ENCODE measurements at places on chromosomes 7 and 10.
A peak's percentile ranks its signal among the peaks of the same experiment; 100 is the strongest.

- DNase-seq: no peak
These were observed 50.6 kb downstream of the MGMT start for GRCh38 chr10:129517680-129518057.

DNA sequence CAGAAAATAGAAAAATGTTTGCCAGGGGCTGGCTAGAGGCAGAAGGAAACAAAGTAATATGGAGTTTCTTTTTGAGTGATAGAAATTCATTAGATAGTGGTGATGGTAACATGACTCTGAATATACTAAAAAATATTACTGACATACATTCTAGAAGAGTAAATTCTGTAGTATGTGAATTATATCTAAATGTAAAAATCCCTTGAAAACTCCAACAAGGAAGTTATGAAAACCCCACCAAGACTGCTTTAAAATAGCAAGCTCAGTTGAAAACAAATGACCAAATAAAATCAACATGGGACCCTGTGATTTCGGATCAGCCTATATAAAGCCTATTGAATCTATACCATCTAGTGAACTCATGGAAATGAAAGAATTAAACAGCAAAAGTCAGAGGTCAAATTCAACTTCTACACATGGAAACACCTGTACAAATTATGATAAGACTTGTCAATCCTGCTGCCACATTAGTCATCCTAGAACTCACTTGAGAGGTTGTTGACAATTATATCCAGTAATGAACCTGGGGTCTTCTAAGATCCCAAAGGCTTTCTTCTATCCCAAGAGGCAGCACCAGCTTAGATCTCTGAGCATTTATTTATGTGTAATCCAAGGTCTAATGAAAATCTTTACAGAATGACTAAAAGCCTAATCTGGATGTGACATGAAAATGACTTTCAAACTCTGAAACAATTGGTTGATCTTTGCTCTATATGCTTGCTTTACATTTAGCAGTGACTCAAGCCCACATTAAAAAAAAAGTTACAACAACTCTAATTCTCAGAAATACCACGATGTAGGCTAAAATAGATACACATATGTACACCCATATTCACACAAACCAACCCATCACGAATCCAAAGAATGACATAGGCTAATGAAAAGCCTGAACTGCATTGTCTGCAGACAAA, 59.3 kb downstream of the OSBPL3 start:
- no peak for DNase-seq

DNA sequence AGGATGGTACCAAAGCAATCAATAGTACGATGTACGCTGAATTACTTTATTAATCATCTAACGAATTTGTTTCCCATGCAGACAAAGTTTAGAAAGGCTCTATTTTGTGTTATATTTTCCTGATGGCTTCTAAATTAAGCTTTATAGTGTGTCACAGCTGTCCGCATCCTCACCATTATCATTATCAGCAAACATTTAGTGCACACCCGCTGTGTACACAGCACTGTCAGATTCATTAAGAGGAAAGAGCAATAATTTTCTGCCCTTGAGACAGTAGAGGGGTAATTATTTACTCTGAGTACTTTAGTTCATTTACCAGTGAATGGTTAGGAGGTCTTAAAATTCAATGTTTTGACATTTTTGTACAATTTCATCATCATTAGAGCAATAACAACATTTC, 233.3 kb upstream of the PTPRZ1 start:
- no peak for DNase-seq

GRCh38 chr7:36726806-36727503, 2.7 kb upstream of the AOAH start:
- no peak for DNase-seq

DNA sequence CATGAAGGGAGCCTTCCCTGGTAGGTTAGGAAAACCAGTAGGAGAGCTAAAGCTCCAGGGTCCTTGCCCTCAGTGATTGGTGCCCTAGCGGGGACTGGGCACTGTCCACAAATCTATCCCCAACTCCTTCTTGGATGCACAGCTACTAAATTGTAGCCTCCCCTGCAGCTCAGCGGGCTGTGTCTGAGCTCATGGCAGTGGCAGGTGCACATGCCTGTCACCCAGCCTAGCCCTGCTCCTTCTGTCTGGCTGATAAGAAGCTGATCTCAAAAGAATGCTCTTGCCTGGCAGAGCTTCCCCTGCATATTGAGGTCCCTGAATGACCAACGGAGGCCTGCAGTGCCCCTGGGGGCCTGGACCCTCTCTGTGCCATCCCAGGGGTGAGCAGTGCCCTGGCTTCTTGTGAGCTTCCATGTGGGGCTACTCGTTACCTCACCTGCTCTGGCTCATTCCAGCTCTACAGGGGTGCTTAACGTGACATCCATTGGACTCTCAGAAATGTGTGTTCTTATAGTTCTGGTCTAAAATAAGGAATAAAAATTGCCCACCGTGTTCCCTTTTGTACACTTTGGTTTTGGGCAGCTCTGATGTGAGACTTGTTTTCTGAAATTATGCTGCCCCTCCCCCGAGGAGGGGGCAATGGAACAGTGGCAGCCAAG, 59.8 kb upstream of the ANTXRL start:
- no peak for DNase-seq

- no peak for DNase-seq
These were observed 333 bp downstream of the SMNDC1 start for GRCh38 chr10:110304394-110304779.

DNA sequence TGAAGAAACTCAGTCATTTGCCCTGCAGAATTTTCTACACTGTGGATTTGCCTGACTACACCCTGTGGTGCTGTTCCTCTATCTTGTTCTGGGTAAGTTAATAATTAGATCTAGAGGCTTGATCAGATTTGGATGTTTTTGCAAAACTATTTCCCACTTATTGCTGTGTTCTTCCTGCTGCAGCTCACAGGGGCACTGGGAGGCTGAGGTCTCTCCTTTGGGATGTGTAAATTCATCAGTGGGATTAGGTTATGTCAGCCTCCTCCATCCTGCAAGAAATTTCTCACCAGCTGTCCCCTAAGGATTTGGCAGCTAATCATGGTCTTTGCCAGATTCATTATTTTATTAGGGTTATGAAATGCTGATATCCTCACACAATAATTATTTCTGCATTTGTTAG, 148.1 kb upstream of the ZNF32 start:
- no peak for DNase-seq

DNA sequence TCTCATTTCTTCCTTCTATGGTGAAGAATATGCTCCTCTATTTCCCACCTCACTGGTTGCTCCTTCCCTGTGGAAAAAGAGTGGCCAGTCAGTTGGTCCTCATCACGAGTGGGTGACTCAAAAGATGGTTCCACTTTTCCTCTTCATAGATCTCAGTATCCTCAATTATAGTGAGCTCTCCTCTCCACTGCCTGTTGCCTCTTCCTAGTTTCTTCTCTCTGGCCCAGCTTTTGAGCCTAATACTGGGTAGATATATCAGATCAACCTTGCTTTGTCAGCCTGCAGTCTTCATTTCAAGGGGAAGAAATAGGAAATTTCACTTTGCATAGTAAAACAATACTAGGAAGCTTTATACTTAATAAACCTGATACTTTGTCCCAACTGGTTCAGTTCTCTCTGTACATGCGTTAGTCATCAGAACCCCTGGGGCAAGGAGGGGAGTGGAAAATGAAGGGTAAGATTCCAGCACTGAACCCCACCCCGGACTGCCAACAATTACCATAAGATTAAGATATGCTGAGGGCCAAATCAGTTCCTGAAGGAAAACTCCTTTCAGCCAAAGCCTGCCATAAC, 15.5 kb upstream of the WNT16 start:
- DNase-seq: no peak

GRCh38 chr10:56561336-56561735, 200.3 kb upstream of the ZWINT start:
- DNase-seq: no peak

GRCh38 chr7:22352887-22353286, 4.1 kb downstream of the RAPGEF5 start:
- DNase-seq: no peak

DNA sequence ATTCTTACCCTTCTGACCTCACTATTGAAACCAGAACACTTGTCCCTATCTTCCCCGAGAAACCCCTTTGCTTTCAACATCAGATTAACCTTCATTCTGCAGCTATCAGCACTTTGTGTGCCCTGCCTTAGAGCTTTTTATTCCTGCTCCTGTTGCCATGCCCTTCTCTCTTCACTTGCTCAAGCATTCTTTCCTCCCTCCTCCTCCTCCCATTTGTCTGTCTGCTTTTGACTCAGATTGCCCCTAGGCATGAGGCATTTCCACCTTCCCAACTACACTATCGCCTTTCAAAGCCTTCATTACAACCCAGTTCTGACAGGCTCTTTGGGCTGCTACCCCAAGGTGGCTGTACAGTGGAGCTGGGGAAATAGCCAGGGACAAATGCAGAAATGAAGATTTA, 143.3 kb downstream of the SLC25A13 start:
- no peak for DNase-seq

GRCh38 chr7:51160411-51160810, 156.2 kb downstream of the COBL start:
- DNase-seq: no peak

- DNase-seq: no peak
These were observed 6.9 kb downstream of the STN1 start for GRCh38 chr10:103911021-103911459.

- DNase-seq: no peak
These were observed 665.6 kb downstream of the MAGI2 start for GRCh38 chr7:78787854-78788253.

DNA sequence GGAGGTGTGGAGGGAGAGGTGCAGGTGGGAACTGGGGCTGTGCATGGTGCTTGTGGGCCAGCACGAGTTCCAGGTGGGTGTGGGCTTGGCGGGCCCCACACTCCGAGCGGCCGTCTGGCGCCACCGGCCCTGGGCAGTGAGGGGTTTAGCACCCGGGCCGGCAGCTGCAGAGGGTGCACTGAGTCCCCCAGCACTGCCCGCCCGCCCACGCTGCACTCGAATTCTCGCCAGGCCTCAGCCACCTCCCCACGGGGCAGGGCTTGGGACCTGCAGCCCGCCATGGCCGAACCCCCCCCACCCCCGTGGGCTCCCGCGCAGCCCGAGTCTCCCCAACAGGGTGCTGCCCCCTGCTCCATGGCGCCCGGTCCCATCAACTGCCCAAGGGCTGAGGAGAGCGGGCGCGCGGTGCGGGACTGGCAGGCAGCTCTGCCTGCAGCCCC, 810.2 kb downstream of the PCDH15 start:
- DNase-seq: no peak

GRCh38 chr7:30907527-30908267, 4.0 kb upstream of the AQP1 start:
- no peak for DNase-seq

GRCh38 chr7:121331048-121331447, 2.2 kb downstream of the WNT16 start:
- no peak for DNase-seq

DNA sequence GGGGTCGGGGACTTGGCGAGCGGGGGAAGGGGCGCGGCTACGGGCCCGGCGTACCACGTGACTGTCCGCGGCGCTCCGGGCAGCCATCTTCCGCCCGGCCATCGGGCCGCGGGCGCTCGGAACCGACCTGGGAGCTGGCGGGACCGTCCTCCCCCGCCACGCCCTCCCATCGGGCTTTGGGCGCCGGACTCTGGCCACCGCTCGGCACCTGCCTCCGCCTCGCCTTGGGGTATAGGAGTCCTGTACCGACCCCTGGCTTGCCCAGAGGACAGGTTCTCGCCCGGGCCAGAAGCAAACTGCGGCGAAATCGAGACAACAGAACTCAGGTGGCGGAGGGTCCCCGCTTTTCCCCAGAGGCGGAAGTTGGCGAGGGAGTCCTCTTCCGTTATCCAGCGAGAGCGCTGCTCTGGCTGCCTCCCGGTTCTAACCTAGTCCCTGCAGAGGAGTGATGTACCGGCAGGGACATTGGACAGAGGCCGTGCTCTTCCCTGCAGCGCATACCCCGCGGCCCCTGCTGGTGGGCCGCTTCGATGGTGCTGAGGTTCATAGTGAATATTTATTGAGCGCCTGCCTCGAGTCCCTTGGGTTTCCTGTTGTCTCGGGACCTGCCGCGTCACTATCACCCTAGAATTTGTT, 1.2 kb upstream of the SGMS1 start:
- peak; percentile 72 for DNase-seq

DNA sequence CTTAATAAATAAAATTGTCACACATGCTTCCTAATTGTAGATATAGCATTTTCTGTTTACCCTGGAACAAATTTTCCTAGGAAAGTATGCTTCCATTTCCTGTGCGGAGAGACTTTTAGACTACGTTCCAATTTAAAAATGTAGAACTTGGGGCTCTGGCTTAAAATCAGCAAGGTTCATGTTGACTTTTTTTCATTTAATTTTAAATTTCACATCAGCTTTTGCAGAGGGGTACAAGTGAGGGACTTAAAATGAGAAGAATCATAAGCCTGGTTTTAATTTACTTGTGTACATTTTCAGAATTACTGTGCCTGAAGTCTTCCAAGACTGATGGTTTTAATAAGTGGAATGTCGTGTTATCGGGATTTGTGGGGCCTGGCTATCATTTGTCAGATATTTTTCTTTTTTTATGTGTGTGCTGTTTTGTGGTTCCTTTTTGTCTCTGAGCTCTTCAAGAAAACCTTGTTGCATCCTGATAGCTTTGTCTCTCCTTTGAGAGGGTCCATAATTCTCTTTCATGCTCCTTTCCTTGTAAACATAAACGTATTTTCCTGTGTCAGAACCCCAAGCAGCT, 8.8 kb upstream of the ATRNL1 start:
- DNase-seq: no peak

GRCh38 chr7:123876557-123877256, 31.7 kb downstream of the HYAL4 start:
- DNase-seq: no peak

DNA sequence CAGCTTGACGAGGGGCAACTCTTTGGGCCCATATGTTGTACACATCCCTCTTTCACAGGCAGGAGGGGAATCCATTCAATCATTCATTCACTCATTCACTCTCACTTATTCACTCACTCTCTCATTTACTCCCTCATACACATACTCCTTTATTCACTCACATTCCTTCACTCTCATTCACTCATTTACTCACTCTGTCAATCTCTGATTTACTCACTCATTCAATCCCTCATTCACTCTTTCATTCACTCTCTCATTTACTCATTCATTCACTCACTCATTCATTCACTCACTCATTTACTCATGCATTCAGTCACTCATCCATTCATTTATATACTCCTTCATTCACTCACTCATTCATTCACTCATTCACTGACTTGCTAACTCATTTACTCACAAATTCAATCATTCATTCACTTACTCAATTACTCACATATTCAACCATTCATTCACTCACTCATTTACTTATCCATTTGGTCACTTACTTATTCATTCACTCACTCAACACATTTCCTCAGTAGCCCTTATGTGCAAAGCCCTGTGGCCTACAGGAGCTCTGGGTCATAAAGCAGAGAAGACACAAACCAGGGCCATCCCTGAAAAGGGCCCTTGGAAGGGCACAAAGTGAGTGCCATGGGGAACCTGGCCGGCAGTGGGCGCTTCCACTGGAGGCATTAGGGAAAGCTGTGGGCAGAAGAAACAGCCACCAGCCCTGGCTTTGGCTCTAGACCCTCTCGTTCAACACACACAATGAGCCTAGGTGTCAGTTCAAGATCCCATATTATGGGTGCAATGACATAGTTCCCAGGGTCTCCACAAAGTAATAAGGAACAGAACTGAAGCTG, 26.0 kb downstream of the HIP1 start:
- no peak for DNase-seq
